NCI-H524 (cell line): ENCODE measurements at places on chromosomes 12 and 14.

DNA sequence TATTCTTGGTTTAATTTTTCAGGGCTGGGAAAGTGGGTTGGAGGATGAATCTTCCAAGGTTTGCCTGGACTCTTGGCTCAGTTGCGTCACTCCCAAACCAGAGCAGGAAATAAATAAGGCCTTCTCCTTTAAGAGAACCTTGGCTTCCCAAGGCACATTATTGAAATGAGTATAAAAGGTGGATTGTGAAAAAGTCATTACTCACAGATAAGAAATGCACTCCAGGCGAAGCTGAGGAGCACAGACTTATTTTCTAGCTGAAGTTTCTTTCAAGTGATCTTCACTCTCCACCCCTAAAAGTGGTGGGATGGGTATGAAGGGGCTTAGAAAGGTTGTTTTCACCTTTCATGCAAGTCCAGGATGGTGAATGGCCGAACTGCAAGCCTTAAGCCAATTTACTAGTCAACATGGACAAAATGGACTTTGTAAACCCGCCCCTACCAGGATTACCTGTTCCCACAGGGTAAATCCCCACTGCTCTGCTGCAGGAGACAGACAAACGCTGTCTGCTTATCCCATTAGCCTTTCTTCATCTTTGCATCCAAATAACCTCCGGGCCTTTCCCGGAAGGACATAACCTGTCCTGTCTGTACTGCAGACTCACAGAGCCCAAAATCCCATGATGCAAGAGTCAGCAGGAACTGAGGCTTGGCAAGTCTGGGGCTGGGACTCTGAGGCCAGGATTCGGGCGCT is 207.6 kb downstream of the BCL11B start:
- DNase-seq = no peak

DNA sequence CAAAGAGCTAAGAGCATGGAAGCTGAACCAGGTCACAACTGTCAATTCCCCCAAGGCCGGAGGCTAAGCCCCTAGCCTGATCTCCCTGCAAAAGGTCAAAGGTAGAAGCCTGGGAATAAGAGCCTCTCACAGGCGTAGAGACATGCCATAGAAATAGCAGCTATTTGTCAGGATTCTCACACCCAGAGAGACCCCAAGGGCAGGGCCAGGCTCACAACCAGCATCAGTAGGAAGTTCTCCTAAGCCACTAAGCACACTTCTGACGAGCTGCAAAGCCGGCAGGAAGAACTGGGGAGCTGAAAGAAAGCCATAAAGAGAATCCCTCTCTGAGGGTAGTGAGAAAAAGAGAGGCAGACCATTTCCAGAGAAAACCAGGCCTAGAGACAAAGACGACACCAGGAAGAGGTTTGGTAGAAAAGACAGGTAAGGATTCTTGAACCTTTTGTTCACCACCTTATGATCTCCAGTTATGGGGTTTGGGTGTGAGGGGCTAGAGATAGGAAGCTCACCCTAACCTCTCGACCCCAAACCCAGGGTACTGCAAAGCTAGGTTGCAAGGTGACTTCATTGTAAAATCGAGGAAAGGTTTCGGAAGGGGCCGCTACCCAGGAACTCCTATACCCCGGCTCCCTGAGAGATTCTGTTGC is 1.0 kb downstream of the SMARCC2 start:
- DNase-seq = no peak

DNA sequence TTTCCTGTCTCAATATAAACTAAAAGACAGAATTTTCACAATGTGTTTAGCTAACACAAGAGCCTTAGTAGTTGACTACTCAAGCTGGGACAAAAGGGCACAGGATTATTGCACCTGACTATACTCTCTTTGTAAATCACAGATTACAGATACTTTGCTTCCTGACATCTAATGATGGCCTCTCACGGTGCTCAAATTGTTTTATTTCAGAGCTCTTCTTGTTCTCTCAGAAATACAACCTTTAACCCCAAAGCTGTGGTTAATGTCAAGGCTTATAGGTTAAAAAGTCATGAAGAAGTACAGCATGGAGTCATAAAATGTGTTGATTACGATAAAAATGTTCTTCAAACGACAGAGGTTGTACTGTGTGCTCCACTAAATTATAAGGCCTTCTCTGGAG is 89.9 kb upstream of the CPNE8 start:
- no peak for DNase-seq

GRCh38 chr14:105285174-105285573 is 15.6 kb downstream of the BRF1 start:
- no peak for DNase-seq

GRCh38 chr14:32826404-32827082 is 112.1 kb upstream of the NPAS3 start:
- DNase-seq = peak; percentile 27

DNA sequence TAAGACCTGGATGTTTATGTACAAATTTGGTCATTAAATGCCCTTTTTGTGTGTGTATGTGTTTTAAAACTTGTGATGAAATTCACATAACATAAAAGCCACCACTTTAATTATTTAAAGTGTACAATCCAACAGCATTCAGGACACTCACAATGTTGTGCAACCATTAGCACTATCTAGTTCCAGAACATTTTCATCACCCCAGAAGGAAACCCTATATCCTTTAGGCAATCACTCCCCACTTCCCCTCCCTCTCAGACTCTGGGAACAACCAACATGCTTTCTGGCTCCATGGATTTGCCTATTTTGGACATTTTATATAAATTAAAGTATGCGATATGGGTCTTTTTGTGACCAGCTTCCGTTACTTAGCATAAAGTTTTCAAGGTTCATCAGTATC is 124.6 kb downstream of the TTC7B start:
- no peak for DNase-seq
